Kidney tubule cell (primary cell): ENCODE measurements at places on chromosomes 16 and 17.

- DNase-seq: no peak
Observed at GRCh38 chr17:50459756-50460155, 8.9 kb downstream of the CHAD start.

DNA sequence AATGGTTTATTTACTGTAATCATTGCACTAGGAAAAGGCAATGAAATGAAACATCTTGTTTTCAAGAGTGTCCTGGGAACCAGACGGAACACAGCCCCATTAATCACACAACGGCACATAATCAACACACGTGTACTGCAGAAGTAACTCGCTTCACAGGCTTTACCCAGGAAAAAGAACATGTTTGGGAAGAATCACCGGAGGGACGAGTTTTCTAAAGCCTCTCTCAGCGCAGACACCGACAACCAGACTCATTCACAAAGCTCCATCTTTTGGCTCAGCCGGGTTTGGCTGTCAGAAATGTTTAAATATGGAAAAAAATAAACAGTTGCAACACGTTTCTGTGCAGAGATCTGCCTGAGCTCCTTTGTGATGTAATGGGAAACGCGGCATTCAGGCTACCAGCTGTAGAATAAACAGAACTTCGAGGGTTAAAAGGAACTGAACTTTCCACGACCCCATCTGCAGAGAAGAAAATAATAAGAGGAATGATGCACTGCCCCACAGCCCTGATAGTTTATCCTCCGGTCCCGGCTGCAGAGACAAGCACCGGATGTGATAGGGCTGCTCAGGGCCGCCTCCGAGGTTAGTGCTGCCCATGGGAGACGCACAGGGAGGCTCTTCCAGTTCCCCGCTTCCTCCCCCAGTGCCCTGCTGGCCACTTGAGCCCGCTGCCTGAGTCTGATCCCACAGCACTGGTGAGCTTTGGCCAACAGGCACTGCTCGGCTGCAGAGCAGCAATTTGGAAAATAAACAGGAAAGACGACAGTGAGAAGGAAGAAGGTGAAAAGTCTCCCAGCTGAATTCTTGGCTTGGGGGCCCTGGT is 119.8 kb downstream of the HIC1 start:
- no peak for DNase-seq

GRCh38 chr16:275041-275641 is 603 bp downstream of the RGS11 start:
- no peak for DNase-seq

GRCh38 chr16:85819245-85819644 is 19.8 kb downstream of the COX4I1 start:
- DNase-seq: peak; percentile 77

DNA sequence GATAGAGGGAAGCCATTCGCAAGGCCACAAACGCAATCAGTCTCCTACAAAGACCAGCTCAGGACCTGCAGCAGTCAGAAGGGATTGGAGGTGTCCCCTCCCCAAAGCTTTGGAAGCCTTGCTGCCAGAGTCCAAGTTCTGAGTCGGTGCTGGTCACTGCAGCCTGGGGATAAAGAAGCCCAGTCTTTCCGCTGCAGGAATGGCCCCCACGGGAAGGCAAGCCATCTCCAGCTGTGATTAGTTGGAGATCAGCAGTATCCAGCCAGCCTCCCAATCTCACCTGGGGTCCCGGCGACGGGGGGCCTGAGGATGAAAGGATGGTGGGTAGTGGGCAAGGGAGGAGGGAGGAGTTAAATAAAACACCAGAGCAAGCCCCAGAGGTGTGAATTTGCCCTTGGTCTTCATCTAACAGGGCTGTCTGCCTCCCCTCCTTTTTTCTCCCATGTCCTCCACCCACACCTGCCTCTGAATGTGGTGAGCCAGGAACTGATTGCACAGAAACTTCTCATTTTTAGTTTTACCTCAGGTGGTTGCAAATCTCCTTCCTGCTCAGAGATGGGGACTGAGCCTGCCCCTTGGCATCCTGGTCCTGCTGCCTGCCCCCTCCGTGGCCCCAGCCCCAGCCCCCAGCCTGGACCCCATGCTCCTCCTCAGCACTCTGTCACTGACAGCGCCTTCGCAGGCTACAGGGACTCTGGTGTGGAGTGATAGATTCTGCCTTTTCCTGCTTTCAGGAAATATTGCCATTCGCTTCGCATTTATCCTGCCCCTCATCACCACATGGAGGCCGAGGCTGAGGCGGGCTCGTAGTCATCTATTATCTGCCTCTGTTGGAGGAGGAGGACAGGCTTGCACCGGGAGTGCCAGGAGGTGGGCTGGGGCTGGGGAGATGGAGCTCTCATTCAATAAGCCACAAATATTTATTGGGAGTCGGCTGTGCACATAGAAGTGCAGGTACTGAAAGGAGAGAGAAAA is 262.9 kb upstream of the SDK2 start:
- no peak for DNase-seq
